CD4-positive, alpha-beta T cell treated with Interleukin-10 for 1 hour (primary cell): ENCODE measurements at places on chromosomes 5 and 9.

DNA sequence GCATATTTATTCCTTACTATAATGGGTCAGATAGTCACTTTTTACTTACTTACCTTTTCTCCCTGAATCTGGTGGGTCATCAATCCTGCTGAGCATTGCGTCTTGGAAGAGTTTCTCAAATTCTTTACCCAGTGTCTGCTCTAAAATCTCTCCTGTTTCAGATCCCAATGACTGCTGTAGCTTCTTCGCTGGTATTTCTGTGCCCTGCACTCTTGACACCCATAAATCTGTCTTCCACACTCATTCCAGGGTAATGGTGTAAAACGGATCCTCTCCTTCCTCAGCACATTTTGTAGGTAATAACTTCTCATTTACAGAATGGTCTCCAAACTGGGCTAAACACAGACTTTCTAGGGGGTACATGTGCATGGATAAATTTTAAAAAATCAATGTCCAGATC lies 407.4 kb downstream of the DMAC1 start:
- DNase-seq, result no peak

GRCh38 chr5:155726267-155726666 lies 600.7 kb upstream of the SGCD start:
- DNase-seq, result no peak

GRCh38 chr9:12775679-12776512 lies 1.1 kb downstream of the LURAP1L start:
- no peak for DNase-seq

- DNase-seq, result no peak
These were observed 11.4 kb downstream of the CAMK2A start for GRCh38 chr5:150278046-150278730.

DNA sequence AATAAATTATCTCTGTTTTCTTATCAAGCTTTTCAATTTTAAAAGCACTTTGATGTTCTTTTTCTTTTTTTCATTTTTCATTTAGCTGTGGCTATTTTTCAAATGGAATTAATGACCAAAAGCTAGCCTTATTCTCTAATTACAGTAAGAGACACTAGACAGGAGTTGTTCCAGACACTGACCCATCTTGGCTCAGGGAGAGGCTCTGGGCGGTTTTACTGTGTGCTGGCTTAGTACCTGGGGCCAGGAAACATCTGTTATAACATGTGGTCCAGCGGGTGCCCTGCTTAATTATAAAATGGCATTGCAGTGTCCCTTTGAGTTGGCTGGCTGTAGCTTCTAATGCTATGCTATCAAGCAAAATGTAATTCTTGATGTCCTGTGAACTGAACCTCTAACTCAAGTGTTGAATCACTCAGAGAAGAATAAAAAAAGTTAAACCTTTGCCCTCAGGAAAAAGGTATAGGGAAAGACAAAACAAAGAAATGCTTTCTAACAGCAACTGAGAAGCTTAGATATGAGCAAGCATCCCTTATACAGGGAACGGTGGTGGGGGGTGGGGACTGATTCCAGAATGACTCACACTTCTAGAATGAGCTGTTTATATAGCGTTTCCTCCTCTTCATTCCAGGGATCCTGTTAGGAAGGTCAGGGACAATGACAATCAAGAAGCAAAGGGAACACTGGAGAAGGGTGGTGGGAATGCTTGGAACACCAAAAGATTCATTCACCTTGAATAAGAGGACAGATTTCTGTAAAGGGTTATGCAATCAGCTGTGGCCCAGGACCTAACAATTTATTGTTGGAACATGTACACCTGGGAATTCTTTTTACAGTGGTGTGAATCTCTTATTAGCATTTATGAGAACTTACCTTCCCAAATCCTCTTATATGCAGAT lies 58.7 kb upstream of the NFIB start:
- no peak for DNase-seq

DNA sequence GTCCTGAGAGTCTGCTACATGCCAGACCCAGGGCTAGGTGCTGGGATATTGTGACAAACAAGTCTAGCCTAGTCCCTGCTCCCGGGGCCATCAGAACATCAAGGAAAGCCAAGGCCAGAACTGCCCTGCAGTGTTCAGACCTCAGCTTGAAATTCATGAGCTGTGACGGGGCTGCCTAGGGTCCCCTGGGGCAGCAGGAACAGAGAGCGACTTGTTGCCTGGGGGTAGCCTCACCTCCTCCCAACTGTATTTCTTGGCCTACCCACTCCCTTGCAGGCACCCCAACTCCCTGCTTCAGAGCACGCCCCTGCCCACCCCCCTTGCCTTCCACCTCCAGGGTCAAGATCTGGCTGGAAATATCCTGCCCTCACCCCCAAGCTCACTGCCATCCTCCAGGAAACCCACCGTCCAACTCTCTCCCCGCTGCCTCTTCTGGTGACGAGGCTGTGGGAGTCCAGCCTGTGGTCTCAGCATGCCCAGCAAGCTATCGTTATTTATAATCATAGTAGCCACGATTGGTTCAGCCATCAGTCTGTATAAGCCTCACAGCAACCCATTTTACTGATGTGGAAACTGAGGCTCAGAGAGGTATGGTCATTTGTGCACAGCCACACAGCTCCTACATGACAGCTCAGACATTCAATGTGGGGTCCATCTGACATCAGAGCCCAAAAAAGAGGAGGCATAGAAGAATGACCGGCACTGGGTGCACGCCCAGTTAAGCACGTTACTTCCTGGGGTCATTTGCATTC lies 10.7 kb downstream of the DNM1 start:
- no peak for DNase-seq

GRCh38 chr5:148125641-148126040 lies 42.7 kb upstream of the SPINK14 start:
- DNase-seq, result no peak

DNA sequence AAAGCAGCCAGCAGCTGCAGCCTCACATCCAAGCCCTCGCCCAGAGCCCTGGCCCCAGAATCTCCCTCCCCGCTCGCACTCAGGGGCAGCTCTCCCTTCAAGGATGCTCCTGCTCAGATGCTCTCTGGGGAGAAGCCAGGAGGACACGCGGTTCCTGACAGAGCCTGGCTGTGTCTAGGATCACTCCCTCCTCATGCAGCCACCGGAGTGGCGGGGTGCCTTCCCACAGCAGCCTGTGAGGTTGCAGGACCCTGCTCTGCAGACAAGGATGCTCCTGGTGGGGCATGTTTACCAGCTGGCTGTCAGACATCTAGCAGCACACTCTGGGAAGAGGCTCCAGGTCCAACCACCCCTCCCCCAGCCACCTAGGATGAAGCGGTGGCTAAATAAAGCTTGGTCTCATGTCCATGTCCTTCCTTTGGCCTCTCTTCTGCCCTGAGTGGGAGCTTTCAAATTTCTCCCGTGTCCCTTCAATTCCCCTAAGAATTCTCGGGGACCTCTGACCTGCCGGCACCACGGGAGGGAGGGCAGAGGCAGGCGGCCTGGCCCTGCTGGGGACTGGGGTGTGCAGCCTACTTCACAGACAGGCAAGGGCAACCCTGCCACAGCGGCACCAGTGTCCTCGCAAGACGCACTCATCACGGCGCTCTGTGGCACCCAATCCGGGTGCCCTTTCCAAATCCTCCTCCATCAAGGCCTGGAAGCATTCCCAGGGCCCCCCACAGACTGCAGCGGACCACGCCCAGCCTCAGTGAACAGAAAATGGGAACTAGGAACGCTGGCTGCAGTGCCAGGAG lies 88.3 kb upstream of the SARDH start:
- no peak for DNase-seq

- no peak for DNase-seq
These were observed 278.6 kb downstream of the SPOCK1 start for GRCh38 chr5:137220523-137220927.

DNA sequence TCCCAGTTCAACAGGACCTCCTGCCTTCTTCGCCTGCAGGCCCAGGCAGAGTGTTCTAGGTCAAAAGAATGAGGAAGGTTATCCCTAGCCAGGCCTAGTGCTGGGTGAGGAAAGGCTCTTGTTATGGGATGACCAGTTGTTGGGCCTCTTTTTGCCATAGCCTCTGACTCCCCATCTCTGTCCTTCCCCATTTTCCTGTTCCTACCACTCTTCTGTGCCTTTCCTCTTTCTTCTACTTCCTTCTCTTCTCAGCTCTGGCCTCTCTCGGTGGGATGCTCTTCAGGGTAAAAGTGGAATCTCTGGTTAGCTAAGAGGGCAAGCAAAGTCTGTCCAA lies 1.2 kb upstream of the PCDH1 start:
- DNase-seq, result no peak
